Stimulated activated CD4-positive, alpha-beta T cell treated with anti-CD3 and anti-CD28 coated beads, Interleukin-1b, Interleukin-23, amount 100 ng/mL, for 1 hour (primary cell): ENCODE measurements at places on chromosomes 4 and X.

GRCh38 chr4:165393704-165394103, 14.9 kb downstream of the CPE start:
- DNase-seq: no peak

DNA sequence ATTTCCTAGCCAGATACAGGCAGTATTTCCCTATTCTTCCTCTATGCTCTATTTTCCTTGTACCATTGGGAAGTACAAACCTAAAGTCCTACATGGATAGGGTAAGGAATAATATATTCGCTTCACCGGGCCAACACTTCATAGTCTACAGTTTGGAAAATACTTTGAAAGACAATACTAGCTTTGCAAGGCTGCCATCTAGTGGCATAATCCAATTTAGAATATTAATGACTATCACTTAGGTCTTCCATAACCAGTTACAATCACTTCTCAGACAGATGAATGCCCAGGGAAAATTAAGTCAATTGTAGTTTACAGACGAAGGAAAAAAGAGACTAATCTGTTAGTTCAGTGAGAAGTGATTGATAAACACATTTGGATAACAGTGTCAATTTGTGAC, 141.0 kb upstream of the FAM47C start:
- no peak for DNase-seq

DNA sequence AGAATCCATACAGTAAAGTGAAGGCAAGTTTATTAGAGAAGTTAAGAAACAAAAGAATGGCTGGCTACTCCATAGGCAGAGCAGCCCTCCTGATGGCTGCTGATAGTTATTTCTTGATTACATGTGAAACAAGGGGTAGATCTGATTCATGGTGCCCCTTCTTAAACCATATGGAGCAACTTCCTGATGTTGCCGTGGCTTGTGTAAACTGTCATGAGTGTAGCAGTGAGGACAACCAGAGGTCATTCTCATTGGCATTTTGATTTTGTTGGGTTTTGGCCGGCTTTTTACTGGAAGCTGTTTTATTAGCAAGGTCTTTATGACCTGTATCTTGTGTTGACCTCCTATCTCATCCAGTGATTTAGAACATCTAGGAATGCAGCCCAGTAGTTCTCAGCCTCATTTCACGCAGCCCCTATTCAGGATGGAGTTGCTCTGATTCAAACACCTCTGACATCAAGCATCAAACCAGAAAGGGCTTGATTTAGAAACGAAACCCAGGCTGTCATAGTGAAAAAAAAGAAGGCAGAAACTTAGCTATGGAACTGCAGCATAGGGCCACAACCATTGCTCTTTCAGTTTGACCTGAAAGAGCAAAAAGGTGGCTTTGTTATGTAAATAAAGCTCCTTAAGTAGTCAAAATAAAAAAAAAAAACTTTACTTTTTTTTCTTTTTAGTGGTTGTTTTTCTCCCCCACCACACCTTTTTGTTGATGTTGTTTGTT, 37.8 kb downstream of the SPCS3 start:
- DNase-seq: no peak

DNA sequence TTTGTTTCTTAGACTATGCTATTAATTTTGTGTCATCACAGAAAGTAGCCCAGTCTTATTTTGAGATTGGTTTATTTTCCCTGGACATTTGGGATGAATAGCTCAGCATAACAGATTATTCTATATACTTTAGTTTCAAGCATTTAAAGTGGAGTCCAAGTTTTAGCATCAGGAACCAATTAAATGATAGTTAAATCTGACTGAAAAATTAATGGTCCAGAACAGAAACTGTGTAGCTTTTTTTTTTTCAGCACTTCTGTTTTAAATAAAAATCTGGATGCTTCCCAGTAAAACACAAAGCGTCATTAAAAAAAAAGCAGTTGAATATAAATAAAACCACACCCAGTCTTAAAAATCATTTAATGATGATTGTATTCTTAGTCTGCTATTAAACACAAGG, 59.4 kb upstream of the PITX2 start:
- DNase-seq: no peak

GRCh38 chrX:64205441-64205734, at the start of gene AMER1:
TSS of gene AMER1 (minus strand) at chrX:64205708. CDS start at chrX:64193286, 12,422 bp downstream.
- DNase-seq: no peak

- no peak for DNase-seq
Measured at GRCh38 chr4:106126062-106126461, 189.9 kb downstream of the TBCK start.

DNA sequence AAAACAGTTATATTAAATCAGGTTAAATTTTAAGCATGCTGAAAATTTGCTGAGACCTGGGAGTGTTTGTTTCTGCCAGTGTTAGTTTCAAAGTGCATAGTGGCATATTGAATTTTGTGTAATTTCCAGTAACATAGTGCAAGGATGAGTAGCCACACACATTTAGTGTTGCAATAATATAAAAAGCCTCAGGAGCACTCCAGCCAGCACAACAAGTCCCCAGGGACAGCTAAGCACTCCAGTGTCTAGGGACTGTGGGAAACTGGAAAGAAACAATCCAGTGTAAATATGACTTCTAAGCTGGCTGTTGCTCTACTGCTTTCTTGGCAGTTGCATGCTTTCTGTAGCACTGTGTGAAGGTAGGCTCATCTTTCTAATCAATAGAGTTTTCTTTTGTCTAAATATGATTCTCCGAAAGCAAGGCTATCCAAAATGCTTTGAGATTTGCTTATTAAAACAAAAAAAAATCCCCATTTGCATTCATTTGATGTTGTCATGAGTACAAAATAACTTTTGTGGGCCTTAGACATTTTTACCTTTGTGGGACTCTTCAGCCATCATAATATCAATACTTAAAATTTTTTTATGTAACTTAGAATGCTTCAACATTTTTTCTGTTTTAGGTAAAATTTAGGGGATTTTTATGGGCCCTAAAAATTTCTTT, 24.2 kb upstream of the CXCL2 start:
- no peak for DNase-seq

- no peak for DNase-seq
Measured at GRCh38 chrX:77446908-77447652, at the start of gene FGF16. TSS of gene FGF16 (plus strand) at chrX:77447389. CDS start at chrX:77447675, 286 bp downstream.

DNA sequence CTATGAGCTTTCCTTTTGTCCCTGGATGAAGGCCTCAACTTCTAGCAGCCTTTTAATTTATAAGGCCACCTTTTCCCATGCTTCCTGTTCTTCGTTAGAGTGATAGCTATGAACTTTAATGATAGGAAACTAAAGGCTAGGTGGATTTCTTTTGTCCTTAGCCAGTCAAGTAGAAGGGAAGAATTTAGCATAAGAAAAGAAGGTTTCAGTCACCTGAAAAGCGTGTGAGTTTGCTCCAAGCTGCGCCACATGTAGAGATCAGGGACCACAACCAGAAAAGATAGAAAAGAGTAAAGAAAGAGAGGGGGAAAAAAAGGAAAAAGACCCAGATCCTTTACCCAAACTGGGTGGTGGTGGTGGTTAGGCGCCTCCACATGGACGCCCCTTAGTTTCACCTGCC, 28.6 kb downstream of the LUZP4 start:
- no peak for DNase-seq

GRCh38 chrX:15973299-15973698, 118.7 kb upstream of the AP1S2 start:
- no peak for DNase-seq

- no peak for DNase-seq
Measured at GRCh38 chr4:138185859-138186645, 56.1 kb downstream of the SLC7A11 start.

DNA sequence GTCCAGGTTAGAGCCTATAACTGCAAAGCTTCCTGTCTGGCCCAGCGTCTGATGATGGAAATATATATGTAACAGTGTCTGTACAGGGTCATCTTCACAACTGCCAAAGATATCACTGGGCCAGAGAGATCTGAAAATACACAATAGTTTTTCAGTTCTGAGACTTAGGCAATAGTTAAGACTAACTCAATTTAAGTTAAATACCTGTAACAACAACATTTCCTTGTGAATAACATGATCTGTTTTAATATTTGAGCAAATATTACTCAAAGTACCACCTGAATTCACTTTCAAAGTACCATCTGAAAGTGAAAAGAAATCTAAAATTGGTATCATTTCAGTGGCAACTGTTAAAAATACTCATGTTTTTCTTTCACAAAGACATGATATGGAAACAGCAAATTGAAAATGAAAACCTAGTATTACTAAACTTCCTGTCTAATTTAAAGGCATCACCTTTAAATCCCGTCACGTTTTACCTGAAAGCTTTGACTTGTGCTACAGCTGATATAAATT, 9.6 kb downstream of the ZAR1 start:
- no peak for DNase-seq

DNA sequence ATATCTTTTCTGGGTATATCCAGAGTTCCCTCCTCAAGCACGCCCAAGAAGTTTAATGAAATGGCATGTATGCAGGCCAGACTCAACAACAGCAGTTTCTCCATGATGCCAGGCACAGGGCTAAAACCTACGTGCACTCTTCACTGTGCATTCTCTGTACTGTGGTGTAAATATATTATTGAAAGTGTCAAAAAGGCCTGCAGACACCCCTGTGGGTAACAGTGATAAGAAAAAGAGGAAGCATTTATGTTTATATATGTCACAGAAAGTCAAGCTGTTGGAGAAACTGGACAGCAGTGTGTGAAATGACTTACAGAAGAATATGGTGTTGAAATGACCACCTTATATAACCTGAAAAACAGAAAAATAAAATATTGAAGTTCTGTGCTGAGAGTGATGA, 29.6 kb upstream of the DCAF8L1 start:
- no peak for DNase-seq

DNA sequence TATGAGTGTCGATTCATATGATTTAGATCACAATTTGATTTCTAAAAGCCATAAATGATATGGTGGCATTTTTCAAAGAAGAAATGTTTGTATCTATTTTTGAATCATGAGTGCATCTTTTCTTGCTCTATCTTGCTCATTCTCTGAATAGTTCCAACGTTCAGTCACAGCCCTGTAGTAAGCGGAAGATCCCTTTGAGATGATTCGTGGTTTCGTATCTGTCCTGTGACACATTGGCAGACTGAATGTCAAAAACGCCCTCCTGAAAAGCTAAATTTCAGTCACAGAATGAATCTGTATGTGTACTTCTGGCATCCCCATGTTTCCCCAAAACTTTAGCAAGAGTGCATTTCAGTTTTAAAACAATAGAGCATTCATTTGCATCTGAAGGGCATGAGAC, 1066.9 kb upstream of the TENM3 start:
- DNase-seq: no peak

GRCh38 chrX:109848461-109849050, 115.5 kb upstream of the ACSL4 start:
- DNase-seq: no peak
